ENCODE measurements at places on chromosomes 16 and 17.
A peak's percentile ranks its signal among the peaks of the same experiment; 100 is the strongest.

DNA sequence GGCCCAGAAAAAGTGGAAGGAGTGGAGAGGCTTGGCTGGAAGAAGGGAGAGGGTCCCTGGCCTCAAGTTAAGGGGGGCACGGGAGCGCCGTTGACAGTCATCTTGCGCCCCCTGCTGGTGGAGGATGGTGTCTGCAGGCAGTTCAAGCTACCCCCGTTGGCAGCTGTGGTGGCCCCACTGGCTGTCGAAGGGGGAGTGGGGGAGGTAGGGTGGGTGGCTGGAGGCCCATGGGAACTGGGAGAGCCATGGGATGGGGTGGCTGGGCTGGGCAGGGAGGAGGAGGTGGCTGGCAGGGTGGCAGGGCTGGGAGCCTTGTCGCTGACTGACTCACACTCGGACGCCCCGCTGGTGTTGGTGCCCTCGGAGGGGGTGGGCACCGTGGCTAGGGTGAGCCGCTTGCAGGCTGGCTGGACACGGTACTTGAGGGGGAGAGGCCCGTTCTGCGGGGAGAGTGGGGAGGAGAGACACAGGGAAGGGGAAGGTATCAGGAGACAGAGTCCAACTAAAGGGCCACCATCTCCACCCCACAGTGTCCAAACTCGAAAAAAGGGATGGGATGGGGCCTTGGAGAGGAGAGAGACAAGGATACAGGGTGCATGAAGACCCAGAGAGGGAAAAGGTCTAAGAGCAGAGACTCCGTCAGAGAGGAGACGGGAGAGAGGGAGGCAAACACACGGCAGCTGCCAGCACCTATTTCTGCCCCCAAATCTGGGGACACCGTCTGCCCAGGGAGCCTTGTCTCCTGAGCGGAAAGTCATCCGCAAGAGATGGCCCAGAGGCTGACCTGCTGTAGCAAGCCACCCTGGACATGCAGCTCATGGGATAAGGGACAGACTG lies 5.2 kb downstream of the CISD3 start:
- no peak overlapping the region for H3K27ac ChIP-seq
- peaks cover 52% of the 10 kb centered on the region for H3K36me3 ChIP-seq
- no peak overlapping the region for H3K4me3 ChIP-seq
- DNase-seq = no peak

DNA sequence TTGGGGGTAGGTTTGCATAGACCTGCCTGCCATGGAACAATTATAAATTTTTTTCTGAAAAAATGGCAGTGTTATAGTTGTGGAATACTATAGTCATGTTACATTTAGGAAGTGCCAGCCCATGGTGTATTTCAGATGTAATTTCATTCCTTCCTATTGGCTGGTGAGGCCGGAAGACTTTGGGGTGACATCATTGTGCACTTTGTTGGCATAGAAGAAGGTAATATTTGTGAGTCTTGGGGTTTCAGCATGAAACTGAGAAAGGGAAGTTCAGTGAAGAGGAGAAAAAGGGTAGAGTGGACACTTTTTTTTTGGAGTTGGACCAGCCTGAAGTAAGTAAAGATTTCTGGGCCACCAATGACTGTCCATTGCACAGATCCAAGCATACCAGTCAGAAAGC lies 16.0 kb upstream of the HEATR6 start:
- no peaks in the 10 kb centered on the region for H3K27me3 ChIP-seq
- peaks cover 8% of the 10 kb centered on the region for H3K4me1 ChIP-seq
- no peaks in the 10 kb centered on the region for H3K36me3 ChIP-seq
- no peak overlapping the region for H3K27ac ChIP-seq
- DNase-seq = no peak

- no peak overlapping the region for H3K27ac ChIP-seq
- DNase-seq = no peak
- no peaks in the 10 kb centered on the region for H3K36me3 ChIP-seq
- no peaks in the 10 kb centered on the region for H3K4me1 ChIP-seq
- no peaks in the 10 kb centered on the region for H3K27me3 ChIP-seq
These were observed 9.2 kb downstream of the SLC13A2 start for GRCh38 chr17:28482551-28483199.

DNA sequence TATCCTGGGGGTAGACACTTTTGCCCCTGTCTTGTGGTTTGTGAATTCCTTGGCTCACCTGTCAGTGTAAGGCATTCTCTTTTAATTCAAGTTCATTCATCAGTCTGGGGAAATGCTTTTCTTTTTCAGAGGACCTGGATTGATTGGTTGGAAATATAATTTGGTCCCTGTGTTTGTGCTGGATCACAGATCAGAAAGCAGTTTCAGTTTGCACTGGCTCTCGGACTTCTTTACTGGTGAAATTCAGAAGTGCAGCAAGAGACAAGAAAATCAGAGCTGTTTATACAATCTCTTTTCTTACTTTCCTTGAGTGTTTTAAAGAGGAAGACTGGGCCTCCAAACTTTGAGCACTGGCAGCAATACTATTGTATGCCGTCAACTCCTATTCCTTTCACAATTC lies 161.8 kb upstream of the KCNJ16 start:
- H3K27me3 ChIP-seq = no peaks in the 10 kb centered on the region
- no peaks in the 10 kb centered on the region for H3K4me1 ChIP-seq
- no peaks in the 10 kb centered on the region for H3K36me3 ChIP-seq
- no peak overlapping the region for H3K4me3 ChIP-seq
- DNase-seq = no peak
- no peak overlapping the region for H3K27ac ChIP-seq

DNA sequence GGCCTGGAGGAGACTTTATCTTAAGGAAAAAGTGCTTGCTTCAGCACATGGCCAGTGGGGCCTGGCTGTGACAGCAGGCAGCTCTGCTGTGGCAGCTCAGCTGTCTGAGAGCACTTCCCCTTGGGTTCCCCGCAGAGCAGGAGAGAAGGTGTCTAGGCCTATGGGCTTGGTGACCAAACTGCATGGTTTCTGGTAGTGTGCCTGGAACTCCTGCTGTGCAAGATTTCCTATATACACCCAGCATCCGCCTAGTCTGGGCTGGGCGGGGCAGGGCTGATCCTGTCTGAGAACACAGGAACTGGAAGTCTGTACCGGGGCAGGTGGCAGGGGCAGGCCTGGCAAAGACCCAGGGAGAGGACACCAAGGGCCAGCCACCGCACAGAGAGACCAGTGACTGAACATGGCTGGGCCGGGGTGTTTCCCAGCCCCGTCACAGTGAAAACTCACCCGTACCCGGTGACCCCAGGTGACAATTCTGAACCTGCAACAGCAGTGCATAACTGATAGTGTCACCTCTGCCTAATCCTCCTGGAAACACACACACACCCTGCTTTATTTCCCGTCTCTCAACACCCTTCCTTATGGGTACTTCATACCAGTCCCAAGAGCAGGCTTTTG lies 39.3 kb downstream of the CHD9 start:
- no peak overlapping the region for H3K4me3 ChIP-seq
- H3K27ac ChIP-seq = peak overlapping the region; percentile 75
- H3K4me1 ChIP-seq = peaks cover 76% of the 10 kb centered on the region
- peak; percentile 88 for DNase-seq

DNA sequence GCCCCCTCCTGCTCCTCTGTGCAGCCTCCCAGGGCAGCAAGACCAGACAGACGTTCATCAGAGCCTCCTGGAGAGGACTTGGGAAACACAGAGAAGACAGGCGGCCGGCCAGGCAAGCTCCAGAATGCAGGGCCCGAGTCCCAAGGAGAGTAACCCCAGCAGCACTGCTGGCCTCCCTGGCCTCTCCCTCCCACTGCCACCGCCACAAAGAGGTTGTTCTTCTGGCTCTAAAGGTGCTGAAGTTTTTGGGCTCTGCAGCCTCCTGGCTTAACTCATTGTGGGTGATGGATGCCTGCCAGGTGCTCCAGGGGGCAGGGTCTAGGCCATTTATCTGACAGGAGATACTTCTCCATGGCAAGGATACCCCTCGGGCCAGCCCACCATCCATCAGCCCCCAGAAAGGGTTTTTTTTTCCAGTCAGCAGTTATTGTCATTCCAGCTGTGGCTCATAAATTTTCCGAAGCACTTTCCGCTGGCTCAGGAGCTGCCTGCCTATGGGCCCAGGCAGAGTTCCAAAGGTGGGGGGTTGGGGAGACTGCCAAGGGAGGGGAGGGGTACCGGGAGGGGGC lies 32.0 kb upstream of the MRPS23 start:
- peaks cover 27% of the 10 kb centered on the region for H3K4me1 ChIP-seq
- H3K27me3 ChIP-seq = no peaks in the 10 kb centered on the region
- H3K36me3 ChIP-seq = peaks cover 9% of the 10 kb centered on the region

DNA sequence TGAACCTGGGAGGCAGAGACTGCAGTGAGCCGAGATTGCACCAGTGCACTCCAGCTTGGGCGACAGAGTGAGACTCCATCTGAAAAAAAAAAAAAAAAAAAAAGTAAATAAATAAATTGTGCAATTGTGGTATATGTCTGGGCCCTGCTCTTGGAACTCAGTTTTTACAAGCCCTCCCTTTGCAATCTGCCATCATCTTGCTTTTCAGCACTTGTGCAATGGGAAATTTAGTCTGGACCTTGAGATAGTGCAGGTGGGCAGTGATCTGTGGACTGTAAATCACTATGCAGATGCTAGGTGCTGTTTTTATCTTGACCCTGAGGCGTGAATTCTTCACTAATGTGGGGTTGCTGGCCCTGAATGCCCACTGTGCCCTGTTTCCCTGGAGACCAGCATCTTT lies 6.5 kb upstream of the RAP1GAP2 start:
- DNase-seq = no peak
- H3K36me3 ChIP-seq = no peaks in the 10 kb centered on the region
- H3K27ac ChIP-seq = no peak overlapping the region
- H3K4me3 ChIP-seq = no peak overlapping the region

- no peaks in the 10 kb centered on the region for H3K27me3 ChIP-seq
- peak overlapping the region; percentile 54 for H3K27ac ChIP-seq
- H3K4me1 ChIP-seq = peaks cover 66% of the 10 kb centered on the region
- no peak overlapping the region for H3K4me3 ChIP-seq
These were observed 200.6 kb upstream of the CIBAR2 start for GRCh38 chr16:85312642-85313525.

DNA sequence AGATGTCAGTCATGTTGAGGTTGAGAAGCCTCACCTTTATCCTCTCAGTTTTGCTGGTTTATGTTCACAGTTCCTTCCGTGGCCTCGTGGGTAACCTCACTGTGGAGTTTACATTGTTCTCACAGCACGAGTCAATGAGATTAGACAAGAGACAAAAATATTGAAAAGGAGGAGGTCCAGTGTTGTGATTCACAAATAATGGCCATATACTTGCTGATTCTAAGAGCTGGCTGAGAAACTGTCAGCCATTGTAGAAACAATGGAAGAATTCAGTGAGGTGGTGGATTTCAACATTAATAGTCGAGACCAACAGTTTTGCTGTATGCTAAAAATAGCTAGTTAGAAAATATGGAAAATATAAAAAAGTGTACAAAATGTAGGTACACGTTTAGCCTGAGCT lies 176.4 kb upstream of the WSCD1 start:
- no peaks in the 10 kb centered on the region for H3K36me3 ChIP-seq
- DNase-seq = no peak
- no peaks in the 10 kb centered on the region for H3K4me1 ChIP-seq
- H3K4me3 ChIP-seq = no peak overlapping the region
- H3K27me3 ChIP-seq = peaks cover 16% of the 10 kb centered on the region
- no peak overlapping the region for H3K27ac ChIP-seq

GRCh38 chr17:230395-230770 lies 48.9 kb upstream of the DOC2B start:
- no peak overlapping the region for H3K4me3 ChIP-seq
- no peaks in the 10 kb centered on the region for H3K27me3 ChIP-seq
- peaks cover 6% of the 10 kb centered on the region for H3K4me1 ChIP-seq
- peak; percentile 54 for DNase-seq
- H3K36me3 ChIP-seq = no peaks in the 10 kb centered on the region

DNA sequence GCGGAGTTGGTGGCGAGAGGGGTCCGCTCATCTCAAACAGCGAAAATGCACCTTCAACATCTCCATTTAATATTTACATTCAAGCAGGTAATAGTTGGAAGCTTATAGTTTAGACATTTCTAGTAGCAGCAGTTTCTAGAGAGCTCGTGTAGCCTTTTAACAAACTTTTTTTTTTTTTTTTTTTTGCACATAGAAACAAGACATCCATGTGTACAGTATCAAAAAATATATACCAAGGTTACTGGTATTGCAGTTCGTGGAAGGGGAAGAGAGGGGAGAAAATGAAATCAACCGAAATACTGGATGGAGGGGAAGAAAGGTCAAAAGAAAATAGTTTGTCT lies 6.2 kb downstream of the CBX4 start:
- H3K27me3 ChIP-seq = no peaks in the 10 kb centered on the region
- peak overlapping the region; percentile 28 for H3K4me3 ChIP-seq
- H3K36me3 ChIP-seq = peaks cover 20% of the 10 kb centered on the region
- no peak for DNase-seq
- H3K27ac ChIP-seq = no peak overlapping the region
- peaks cover 64% of the 10 kb centered on the region for H3K4me1 ChIP-seq

All from suprapubic skin (tissue), 4 donors.